Left ventricle myocardium superior (tissue), 1 donor: ENCODE measurements at places on chromosomes 1 and 21.

- DNase-seq: peak; percentile 78
Observed at GRCh38 chr1:119808972-119809550, 2.2 kb downstream of the REG4 start.

DNA sequence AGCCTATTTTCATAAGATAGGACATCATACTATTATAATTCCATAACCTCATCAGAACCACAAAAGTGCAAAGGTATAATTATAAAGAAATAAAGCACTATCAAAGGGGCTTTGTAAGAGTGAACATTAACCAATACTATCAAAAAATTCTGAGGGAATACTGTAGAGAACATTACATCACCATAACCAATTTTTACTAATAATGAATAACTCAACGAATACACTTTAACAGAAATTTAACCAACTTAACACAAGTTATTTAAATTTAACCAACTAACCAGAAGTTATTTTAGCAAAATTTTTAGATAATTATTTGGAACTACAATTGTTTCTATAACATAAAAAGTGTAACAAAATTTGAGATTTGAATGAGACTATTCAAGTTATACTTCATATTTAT, 34.8 kb downstream of the ZSWIM5 start:
- no peak for DNase-seq

DNA sequence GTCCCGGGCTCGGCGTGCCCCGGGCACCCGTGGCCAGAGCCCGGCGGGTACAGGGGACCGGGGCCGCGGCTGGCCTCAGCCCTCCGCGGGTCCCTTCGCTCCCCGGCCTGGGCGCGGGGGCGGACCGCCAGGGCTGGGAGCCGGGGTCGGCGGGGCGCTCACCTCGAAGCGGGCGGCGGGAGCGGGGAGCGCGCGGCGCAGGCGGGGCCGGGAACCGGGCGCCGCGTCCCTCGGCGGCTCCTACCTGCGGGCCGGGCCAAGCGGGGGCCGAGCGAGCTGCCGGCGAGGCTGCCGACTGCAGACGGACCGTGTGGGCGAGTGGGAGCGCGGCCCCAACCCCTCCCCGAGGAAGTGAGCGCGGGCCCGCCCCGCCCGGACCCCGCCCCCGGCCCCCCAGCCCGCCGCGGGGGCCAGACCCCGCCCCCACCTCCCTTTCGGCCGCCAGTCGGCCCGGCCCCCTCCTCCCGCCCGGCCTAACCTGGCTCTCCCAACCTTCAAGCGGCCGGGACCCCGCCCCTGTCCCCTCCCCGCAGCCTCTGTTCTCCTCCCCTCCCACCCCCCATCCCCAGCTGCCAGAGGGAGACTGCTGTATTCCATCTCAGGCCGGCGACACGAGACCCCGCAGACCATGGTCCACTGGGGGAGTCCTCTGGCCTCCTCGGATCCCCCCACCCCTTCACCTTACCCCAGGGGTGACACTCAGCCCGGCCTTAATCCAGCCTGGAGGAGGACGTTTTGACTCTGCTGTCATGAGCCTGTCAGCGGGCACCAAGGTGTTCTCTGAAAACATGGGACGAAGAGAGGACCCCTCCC, at the start of gene FHL3:
TSS of gene FHL3 (minus strand) at position 320 of the 813 bp plus-strand sequence. CDS start 6,102 bp downstream, outside the sequence.
- DNase-seq: peak; percentile 87

DNA sequence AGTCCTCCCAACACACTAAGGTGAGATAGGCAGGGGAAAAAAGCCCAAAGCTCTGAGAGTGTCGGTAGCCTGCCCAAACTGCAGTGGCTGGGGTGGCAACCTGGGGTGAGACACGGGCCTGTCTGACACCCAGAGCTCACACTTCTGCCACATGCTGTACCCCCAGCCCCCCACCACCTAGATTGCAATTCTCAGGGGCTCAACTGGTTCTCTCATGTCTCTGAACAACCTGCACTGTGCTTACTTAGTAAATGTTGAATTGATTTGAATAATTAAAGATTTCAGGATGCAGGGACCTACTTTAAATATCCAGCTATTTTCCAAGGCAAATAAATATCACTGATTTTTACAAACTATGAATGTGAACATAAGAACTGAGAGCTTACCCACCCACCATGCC, 115.5 kb downstream of the EDEM3 start:
- DNase-seq: no peak

- no peak for DNase-seq
Observed at GRCh38 chr21:27171707-27172106, 204.8 kb upstream of the ADAMTS5 start.

- DNase-seq: no peak
Observed at GRCh38 chr1:151843398-151843797, 3.8 kb upstream of the C2CD4D start.

DNA sequence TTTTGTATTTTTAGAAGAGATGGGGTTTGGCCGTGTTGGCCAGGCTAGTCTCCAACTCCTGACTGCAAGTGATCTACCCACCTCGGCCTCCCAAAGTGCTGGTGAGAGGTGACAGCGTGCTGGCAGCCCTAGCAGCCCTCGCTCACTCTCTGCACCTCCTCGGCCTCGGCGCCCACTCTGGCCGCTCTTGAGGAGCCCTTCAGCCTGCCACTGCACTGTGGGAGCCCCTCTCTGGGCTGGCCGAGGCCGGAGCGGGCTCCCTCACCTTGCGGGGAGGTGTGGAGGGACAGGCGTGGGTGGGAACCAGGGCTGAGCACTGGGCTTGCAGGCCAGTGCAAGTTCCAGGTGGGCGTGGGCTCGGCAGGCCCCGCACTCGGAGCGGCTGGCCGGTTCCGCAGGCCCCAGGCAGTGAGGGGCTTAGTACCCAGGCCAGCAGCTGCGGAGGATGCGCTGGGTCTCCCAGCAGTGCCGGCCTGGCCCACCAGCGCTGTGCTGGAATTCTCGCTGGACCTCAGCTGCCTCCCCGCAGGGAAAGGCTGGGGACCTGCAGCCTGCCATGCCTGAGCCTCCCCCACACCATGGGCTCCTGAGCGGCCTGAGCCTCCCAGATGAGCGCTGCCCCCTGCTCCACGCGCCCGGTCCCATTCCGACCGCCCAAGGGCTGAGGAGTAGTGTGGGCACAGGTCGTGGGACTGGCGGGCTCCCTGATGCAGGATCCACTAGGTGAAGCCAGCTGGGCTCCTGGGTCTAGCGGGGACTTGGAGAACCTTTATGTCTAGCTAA, 3.4 kb upstream of the LBR start:
- no peak for DNase-seq

- DNase-seq: no peak
Observed at GRCh38 chr21:35923971-35924370, 136.4 kb downstream of the SETD4 start.

- DNase-seq: no peak
Observed at GRCh38 chr1:199007423-199007822, 368.6 kb downstream of the PTPRC start.

- peak; percentile 18 for DNase-seq
Observed at GRCh38 chr1:2355373-2356261, 35.7 kb downstream of the MORN1 start.

DNA sequence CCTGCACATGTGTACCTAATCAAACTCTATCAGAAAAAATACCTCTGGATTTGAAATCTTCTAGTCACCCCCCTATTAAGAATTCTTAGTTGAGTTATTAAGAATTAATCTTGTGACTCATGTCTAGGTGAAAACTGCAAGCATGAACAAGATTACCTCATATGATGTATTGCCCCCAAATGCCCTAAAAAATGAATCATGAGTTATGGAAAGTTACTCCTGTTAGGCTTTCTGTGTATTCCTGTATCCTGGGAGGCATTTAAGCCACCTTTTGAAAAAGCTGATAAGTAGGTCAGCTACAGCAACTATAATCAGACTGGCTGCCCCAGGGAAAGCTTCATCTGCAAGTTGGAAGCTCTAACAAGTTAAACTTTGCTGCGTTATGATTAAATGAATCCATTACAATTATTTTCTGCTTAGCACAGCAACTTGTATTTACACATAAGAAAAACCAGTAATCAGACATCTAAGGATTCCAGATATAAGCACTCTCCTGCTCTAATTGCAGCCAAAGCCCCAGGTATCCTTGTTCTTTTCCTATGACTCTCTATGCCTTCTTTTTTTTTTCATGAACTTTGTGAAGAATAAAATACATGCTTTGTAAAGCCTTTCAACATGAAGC, 147.7 kb downstream of the NTPCR start:
- DNase-seq: no peak

GRCh38 chr21:39527664-39528381, 76.1 kb downstream of the SH3BGR start:
- no peak for DNase-seq

GRCh38 chr1:231779081-231779480, 152.5 kb downstream of the DISC1 start:
- DNase-seq: no peak

DNA sequence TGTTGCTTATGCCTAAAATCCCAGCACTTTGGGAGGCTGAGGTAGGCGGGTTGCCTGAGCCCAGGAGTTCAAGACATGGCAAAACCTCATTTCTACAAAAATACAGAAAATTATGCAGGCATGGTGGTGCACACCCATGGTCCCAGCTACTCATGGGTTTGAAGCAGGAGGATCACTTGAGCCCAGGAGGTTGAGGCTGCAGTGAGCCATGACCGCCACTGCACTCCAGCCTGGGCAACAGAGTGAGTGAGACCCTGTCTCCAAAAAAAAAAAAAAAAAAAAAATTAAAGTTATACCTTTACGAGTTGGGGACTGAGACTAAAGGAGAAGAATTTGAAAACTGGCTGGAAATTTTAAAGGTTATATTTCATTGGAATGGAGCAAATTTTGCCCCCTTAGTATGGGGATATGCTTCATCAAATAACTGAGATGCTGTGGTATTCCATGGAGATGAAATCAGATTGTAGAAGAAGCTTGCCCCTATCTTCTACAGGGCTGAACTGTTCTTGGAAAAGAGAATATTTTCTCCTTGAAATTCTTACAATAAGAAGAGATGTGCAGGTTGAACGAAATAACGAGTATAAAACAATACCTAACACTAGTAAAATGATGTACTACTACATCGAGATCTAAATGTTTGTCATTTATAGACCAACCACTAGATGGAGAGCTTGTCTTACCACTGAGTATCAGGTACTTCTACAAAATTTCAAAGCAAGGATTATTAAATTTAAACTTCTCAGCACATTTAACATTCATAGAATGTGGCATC, 34.9 kb upstream of the SCYL3 start:
- DNase-seq: no peak

DNA sequence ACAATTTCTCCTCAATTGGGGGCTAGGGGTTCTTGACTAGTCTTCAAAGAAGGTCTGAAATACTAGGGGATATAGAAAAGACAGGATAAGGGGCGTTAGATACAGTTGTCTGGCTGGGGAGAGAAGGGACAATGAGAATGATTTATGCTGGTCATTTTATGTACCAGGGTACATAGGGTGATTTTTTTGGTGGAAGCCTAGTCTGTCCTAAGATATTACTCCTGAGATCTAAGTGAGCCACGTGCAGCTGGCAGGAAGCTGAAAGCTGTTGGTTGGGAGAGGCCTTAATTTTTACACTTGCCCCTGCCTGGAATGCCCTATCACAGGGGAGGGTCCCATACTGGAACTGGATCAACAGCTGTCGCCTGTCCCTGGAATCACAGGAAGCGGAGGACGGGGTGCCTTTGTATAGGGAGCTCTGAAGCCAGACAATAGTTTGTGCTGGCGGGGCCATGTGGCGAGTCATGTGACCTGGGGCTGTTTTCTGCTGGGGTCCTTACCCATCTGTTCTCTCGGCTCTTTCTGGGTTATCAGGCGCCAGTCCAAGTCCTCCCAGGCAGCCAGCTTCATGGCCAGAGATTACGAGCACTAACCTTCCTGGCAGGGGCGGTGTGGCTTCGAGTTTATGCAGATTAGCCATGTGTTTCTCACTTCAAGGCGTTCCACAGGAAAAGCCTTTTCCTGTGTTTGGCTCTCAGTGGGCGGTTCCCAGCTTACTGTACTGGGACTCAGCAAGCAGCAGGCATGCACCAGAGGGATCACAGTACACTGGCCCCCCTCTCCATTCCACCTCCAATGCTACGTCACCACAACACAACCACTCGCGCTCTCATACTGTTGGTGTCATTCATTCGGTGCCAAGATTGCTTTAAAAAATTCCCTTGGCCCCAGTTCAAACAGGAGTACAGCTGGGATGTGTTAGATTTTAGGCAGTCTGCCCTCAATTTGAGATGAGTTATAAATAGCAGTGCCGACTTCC, 27.5 kb downstream of the ARID1A start:
- DNase-seq: peak; percentile 81

GRCh38 chr1:14326857-14327256, 271.6 kb upstream of the KAZN start:
- DNase-seq: no peak

GRCh38 chr1:222157612-222158011, 390.3 kb downstream of the HHIPL2 start:
- DNase-seq: no peak

- no peak for DNase-seq
Observed at GRCh38 chr1:173529106-173529505, 52.0 kb downstream of the PRDX6 start.

DNA sequence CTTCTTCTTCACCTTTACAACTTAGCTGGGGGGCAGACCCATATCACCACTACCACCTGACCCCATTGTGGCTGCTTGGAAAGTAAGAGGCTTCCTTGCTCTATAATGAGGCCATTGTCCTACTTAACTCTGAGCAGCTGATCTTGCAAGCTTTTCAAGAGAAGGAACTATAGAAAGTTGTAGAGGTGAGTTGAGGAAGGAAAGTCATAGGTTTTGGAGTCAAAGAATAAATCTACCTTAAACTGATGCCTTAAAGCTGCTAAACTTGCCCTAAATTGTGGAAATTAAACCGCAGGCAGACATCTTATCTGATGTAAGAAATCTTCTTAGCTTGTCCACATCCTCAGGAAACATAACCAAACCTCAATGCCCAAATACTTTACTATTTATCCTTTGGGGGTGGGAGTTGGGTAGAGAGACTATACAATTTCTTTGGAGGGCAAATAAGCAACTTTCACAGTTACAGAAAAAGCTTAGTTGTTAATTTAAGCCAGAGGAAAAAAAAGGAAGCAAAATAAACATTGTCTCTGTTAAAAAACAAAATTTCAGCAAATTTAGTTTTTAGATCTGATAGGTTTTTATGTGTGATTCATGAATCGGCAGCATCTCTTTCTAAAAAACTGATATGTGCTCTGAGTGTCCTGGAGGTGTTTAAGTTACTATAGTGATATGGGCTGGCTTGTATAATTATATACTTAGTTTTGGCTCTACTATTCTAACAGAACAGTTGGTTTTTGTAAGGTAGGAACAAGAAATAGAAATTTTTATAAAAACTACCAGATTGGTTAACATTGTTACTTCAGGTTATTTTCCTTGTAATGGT, 4.7 kb downstream of the IL23R start:
- no peak for DNase-seq

- peak; percentile 74 for DNase-seq
Observed at GRCh38 chr1:17630048-17630830, 90.7 kb downstream of the ARHGEF10L start.

- no peak for DNase-seq
Observed at GRCh38 chr1:59690171-59690930, 124.4 kb upstream of the HOOK1 start.

DNA sequence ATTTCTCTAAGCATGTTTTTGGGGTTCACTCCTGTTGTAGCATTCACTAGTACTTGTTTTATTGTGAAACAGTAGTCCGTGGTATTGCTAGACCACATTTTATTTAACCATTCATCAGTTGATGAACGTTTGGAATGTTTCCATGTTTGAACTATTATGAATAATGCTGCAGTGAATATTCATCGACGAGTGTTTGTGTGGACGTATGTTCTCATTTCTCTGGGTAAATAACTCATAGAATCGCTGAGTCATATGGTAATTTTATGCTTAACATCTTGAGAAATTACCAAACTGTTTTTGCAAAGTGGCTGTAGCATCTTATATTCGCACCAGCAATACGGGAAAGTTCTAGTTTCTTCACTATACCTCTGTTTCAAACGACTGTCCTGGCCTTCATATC, 28.0 kb upstream of the KAZN start:
- DNase-seq: no peak
